ELR (cell line): ENCODE measurements at places on chromosomes 2 and 18.

DNA sequence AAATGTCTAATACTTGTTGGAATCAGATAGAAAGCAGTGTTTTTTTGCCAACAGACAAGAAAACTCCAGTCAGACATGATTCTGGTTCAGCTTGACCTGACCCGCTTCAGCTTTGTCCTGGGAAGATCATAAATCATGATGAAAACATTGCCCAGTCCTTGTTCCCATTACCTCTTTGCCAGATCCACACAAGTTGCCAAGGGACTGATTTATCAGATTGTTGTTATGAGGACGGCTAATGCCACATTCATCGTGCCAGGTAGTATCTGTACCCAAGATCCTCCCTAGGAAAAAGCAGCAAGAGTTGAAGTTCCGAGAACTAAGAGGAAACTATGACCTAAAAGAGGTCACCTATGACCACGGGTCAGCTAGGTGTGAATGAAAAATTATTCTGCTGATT, 39.0 kb downstream of the SLC40A1 start:
- DNase-seq: no peak

GRCh38 chr2:37812941-37813730, 112.0 kb upstream of the RMDN2 start:
- no peak for DNase-seq

DNA sequence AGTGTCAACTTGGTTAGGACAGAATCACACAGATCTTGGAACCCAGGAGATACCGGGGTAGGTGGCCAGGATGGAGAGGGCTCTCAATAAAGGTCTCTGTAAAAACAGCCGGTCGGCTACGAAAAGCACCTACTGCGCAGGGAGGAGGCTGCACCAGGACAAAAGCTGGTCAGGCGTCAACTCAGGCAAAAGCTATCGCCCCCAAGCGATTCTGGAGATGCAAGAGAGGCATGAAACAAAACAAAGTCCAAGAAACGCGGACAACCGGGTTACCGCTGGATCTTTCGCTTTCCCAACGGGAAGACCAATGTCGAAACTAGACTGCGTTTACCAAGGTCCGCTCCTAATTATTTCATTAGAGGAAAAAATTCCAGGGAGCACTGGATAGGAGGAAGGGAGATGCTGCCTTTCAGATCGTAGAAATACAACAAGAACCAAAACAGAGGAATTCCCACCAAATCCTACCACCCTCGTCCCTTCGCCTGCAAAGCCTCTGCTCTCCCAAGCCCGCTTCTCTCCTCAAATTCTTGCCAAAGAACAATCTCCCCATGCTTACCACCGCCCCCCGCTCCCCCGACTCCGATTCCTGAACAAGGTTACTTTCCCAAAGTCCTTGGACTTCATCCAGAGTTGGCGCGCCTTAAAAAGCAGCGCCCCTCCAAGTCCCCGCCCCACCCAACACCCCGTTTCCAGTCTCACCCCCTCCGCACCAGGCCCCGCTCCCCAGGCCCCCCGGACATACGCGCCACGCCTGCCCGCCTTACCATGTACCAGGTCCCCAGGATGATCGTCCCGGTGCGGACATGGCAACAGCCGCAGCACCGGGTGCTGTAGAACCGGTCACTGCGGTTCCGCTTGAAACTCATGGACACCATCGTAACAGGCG, 539 bp downstream of the LAPTM4A start:
- peak; percentile 78 for DNase-seq

DNA sequence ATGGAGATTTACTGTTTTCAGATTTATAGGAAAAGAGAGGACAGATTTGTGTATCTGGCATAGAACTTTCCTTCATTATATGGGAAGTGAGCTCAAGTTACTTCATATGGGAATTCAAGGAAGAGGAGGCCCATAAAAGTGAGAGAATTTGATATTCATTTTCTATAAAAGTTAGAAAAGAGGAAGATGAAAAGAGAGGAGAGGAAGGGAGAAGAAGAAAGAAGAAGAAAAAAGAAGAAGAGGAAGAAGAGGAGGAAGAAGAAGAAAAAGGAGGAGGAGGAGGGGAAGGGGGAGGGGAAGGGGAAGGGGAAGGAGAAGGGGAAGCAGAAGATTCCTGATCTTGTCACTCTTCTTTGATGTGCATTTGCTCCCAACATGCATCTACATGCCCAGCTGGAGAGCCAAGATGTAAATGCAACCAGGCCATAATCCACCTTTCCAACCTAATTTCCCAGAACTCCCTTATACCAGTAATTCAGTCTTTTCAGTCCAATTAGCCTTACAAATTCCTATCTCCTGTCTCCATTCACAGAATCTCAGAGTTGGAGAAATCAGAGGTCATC, 15.7 kb upstream of the NMI start:
- DNase-seq: no peak

- DNase-seq: no peak
Measured at GRCh38 chr2:155502766-155503165, 804.3 kb downstream of the KCNJ3 start.

DNA sequence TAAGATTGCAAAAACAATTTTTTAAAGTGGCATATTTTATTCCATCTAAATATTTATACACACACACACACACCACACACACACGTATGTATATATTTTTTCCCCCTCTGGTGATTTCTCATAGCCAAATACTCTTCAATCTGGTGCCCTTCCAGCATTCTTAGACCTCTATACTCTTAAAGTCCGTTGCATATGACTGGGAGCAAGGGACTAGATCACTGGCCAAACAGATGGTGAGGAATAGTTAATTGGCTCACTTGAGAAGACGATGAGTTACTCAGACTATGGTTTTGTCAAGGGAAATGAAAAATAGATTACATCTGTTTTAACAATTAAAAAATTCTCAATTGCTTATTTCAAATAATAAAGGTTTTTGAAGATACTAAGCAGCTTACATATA, 512.5 kb upstream of the LRRTM4 start:
- DNase-seq: no peak

DNA sequence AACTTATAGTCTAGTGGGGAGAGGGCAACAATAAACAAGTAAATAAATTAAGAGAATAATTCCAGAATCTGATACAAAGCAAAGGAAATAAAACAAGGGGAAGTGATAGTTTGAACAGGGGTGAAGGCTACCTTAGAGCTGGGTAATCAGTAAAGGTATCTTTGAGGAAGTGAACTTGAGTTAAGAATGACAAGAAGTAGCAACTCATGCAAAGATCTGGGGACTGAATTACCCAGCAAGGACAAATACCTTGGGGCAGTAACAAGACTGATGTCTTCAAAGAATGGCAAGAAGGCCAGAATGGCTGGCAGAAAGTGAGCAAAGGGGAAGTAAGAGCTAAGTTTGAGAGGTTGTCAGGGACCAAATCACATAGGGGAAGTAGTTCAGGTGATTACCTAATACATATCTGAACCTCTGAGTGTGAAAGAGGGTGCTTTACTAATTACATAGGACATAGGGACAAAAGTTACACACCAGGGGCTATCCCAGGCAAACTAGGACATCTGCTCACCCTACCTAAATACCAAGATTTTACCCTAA, 244.6 kb upstream of the HNRNPA3 start:
- DNase-seq: no peak

DNA sequence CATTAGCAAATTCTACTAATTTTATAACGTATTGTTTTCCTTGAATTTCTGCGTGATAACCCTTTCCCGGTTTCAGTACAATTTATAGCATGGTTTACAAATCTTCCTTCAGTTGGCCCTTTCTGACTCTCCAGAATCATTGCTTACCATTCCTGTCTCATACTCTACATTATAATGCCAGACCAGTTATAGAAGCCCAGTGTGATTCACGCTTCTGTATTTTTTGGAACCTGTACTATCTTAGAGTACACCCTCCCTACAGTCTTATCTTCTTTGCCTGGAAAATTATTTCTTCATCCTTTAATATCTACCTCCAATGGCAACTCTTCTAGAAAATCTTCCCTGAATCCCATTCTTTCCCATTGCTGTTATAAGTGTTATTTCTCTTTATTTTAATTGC, 391.6 kb upstream of the SYT4 start:
- DNase-seq: no peak

DNA sequence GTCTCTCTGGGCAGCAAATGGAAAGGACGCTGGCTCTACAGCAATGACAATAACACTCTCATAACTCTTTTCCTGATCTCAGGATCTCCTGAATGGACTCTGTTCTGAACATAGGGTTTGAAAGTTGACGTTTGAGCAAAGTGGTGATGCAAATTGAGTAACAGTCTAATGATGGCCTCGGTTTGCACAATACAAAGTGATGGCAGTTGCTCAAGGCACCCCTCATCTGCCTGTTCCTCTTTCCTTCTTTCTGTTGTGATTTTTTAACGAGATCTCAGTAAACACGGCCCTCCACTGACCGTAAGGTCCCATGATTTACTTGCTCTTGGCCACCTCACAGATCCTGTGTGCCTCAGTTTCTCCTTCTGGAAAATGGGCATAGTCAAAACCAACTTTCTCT, 303.6 kb downstream of the SLC8A1 start:
- DNase-seq: no peak

DNA sequence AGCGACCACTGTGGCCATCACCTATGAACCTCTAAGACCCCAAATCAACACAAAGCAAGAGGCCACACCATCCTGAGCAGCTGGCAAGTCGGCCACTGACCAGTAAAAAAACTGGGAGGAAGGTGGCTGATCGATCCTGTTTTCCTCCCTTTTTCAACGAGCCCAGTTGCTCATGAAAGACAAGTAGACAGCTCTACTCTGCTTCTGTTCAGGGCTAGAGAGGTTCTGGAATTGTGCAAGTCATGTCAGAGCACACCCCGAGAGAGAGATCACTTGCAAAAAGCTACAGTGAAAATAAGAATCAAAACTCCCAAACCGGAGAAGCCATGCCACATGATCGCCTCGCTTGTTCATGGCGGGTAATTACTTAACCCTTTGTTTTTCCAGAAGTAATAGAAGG, 34.6 kb downstream of the ZNF516 start:
- DNase-seq: no peak
